ENCODE measurements at places on chromosomes 12 and 14.
A peak's percentile ranks its signal among the peaks of the same experiment; 100 is the strongest.

DNA sequence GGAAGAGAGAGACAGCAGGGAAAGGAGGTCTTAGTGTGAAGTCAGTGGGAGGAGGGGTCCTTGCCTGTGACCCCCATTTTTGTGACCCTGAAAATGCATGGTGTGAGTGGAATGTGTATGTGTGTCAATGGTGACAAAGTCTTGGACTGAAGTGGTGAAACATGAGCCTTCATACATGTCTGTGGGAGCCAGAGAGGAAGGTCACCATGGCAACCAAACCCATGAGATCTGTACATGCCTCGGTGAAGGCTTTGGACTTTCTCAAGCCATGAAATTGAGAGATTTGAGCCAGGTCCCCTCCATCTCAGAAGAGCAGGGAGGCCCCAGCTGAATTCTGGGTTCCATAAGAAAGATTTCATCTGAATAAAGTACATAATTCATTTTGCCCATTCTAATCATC lies 108.7 kb downstream of the TTC8 start:
- no peak for DNase-seq

- DNase-seq: no peak
These were observed 14.2 kb upstream of the PLEKHA5 start for GRCh38 chr12:19115285-19115684.

DNA sequence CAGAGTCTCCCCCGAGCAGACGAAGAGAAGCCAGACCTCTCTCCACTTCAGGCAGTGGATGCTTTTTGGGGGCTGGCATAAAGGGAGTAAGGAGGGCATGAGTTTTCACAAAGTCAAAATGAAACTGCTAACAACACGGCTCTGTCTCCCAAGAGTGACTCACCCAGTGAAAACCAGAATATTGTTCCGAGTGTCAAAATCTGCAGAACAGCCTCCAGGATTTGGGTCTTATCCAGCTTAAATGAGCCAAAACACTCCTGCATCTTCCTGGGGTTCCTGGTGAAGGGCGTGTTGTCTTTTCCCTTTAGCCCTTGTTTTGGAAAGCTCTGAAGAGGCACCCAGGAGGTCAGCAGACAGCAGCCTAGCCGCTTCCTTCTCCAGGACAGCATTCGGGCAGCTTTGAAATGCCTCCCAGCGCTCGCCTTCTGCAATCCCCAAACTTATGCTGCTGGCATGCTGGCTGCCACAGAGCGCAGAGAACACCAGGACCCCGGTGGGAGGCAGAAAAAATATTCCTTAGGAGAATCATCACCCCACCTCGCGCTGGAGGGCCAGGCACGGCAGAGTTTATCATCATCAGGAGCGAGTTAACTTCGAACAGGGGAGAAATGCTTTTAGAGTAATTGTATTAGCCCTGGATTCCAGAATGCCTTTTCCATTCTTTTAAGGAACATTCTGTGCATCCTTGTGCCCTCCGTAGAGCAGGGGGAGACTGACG lies 117.7 kb upstream of the NCOR2 start:
- no peak for DNase-seq

GRCh38 chr12:109982210-109982609 lies 14.0 kb downstream of the GIT2 start:
- no peak for DNase-seq

DNA sequence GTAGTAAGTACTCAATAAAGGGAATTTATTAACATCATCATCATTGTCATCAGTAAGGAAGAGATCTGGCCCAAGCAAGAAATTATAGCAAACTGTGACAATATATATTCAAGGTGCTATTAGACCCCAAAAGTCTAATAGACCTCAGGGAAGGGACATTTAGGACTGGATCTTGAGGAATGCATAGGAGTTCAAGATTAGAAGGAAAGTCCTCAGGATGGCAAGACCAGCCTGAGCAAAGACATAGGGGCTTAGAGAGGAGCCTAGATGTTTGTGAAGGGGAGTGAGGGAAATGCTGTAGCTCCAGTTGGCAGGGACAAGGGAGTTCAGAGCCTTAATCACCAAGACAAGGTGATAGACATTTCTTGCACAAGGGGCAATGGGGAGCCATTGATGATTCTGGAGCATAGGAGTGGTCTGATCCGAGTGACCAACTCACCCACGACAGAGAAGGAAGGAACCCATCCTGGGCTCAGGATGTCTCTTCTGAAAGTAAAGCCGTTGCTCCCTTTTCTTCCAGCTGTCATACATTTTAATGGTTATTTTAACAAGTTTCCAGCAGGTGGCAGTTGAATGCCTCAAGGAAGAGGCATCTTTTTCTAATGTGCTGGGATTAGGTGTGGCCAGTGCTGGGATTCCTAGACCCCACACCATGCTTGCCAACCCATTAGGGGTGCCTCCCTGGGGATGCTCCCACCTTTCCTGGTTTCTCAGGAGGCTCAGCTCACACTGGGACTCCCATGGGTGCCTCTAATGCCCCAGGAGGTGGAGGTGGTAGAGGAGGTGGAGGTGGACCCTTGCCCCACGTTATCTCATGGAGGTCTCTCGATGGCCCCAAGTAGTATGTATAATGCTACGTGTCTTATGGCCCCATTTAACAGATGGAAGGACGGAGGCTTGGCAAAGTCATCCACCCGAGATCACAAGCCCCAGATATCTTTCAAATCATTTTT lies 37.8 kb downstream of the PHETA1 start:
- peak; percentile 59 for DNase-seq

DNA sequence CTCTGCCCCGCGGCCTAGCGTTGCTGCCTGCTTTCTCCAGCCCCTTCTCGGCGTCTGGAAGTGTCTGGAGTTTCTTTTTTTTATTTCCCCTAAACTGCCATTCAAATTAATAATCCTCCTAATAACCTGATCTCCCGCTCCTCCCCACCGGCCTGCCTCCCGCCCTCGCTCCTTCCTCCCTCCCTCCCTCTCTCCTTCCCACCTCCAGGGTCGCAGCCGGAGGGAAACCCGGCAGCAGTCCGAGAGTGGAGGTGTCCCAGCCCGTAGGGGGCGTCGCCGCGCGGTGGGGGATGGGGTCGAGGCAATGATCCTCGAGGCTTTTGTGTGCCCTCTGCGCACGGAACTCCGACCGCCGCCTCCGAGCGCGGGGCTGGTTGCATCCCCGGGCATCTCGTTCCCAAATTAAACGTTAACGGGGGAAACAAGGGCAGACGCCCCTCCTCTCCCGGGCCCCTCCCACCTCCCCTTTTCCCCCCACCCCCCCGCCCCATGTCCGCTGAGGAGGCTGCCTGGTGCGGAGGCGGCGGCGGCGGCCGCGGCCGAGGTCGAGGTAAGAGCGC lies 1.0 kb upstream of the SOCS2 start:
- peak; percentile 59 for DNase-seq

DNA sequence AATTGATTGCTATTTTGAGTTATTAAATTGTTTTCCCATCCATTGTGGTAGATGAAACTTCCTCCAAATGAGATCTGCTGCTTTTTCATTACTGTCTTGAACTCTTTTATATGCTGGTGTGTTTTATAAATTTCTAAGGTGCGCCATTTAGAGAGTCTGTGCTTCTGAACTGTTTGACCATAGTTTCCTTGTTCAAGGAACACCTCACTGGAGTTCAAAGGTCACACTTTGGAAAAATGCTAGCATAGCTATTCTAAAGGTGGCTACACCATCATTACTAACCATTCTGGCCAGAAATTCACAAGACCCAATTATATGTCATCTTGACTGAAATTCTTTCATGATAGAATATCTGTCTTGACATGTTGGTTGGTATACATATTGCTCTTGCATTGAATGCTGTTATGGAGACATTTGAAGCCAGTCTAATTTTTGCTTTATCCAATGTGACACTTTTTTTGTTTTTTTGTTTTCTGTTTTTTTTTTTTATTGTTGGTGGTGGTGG lies 269.5 kb downstream of the PAWR start:
- DNase-seq: peak; percentile 15

DNA sequence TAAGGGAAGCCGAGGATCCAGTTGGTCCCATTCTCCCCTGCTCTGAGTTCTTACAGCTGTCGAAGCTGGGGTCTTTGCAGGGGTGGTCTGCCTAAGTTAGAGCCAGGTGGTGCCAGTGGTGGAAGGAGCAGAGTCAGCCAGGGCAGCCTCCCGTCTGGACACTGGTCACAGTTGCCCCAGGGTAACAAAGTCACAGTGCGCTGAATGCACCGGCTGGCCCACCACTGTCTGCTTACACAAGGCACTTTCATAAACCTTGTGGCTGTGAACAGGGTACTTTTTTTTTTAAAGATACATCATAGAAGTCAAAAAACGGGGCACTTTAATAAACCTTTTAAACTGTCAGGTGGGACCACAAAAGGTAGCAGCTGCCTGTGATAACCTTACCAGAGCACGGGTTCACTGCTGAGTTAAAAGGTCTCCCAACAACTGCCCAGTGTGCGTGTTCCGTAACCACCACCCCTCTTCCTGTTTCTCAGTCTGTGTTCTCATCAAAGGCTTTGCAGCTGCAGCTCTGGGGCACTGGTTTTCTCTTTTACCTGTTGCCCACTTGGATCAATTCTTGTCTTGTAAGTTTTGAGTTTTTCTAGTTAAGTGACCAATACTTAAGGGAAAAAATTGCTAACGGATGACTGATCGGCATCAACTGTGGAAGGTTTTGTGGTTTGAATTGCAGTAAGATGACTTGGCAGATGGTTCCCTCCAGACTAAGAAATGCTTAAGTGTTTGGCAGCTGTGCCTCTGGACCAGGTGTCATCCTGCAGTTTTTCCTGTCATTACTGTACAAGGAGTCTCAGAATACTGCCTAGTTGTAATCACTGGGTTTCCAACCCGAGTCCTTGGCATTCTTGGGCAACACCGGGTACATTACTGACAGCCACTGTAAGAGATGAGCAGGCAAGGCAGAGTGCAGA lies 55.9 kb downstream of the DYNC1H1 start:
- DNase-seq: no peak

GRCh38 chr12:11584221-11584855 lies 65.1 kb upstream of the ETV6 start:
- peak; percentile 21 for DNase-seq

GRCh38 chr12:124490584-124491305 lies 76.7 kb downstream of the NCOR2 start:
- no peak for DNase-seq

- no peak for DNase-seq
These were observed 395.5 kb downstream of the ZFP36L1 start for GRCh38 chr14:68397371-68397811.

GRCh38 chr14:39428118-39428517 lies 4.1 kb downstream of the FBXO33 start:
- no peak for DNase-seq

DNA sequence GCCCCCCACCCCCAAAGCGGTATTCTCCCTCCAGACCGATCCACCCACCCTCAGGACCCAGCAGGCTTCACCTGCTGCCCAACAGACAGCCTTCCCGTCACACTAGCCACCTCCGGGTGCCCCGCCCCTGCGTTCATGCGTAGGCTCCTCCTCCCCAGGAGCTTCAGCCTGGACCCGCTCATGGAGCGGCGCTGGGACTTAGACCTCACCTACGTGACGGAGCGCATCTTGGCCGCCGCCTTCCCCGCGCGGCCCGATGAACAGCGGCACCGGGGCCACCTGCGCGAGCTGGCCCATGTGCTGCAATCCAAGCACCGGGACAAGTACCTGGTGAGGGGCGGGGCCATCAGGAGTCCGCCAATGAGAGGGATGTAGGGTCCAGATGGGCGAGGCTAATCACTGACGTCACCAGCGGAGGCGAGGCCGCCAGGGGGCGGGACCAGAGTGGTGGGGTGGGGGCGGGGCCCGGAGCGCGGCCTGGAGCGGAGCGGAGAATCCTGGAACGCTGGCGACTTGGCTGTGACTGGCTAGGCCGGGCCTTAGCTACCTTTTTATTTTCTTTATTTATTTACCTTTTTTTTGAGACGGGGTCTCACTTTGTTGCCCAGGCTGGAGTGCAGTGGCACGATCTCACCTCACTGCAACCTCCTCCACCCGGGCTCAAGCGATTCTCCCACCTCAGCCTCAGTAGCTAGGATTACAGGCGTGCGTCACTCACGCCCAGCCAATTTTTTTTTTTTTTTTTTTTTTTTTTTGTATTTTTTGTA lies 4.4 kb downstream of the TNS2 start:
- DNase-seq: peak; percentile 90

DNA sequence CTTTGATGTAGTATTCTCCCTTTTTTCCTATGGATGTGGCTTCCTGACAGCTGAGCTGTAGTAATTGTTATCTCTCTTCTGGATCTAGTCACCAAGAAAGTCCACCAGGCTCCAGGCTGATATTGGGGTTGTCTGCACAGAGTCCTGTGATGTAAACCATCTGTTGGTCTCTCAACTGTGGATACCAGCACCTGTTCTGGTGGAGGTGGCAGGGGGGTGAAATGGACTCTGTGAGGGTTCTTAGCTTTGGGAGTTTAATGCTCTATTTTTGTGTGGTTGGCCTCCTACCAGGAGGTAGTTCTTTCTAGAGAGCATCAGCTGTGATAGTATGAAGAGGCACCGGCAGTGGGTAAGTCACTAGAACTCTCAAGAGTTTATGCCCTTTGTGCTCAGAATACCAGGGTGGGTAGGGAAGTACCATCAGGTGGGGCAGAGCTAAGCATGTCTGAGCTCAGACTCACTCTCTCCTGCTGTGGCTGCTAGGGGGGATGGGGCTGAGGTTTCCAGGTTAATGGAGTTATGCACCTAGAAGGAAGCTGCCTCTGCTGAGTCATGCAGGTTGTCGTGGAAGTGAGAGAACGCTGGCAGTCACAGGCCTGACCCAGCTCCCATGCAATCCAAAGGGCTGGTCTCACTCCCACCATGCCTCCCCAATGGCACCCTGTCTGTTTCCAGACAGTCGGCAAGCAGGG lies 3.0 kb upstream of the TAS2R14 start:
- DNase-seq: no peak

- DNase-seq: no peak
These were observed 59.6 kb downstream of the PRKCH start for GRCh38 chr14:61380984-61381383.

DNA sequence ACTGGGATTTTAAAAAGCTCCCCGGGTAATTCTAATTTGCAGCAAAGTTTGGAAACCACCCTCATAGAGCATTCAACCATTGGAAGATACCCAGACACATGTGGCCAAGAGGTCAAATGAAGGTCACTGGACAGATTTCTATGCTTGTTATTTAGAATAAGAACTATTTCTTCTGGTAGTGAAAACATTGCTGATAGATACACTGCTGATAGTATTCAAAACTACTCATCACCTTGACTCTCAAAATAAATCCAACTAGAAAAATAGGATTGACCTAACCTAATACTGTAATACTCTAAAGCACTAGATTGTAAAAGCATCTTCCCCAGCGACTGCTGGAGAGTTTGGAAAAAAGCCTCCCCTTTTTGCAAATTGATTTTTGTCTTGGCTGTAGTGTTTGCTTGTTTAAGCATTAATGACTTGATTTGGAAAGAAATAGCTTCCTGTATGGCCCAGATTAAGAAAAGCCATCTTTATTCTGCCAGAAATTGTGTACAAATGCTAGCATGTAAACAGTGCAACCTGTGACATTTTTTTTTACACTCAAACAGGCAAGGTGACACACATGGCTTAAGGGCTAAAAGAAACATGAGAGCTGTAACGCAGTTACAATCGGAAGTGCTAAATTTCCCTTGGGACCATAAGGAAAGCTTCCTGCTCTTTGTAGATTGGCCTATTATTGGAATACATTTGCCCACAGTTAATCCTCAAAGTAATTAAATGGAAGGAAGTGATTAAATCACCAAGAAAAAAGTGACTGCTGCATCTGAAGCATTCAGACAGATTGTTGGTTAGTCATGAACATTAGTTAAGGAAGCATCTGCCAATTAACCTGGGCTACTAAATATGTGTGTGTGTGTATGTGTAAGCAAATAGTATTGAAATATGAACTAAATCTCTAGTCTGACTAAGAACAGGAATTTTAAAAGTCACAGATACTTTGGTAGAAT lies 356.5 kb upstream of the ATP2B1 start:
- peak; percentile 83 for DNase-seq

GRCh38 chr12:25793196-25793595 lies 165.3 kb upstream of the RASSF8 start:
- DNase-seq: no peak

- no peak for DNase-seq
These were observed 31.0 kb downstream of the MYL2 start for GRCh38 chr12:110889361-110889760.
